ENCODE measurements at places on chromosomes 5 and 9.

DNA sequence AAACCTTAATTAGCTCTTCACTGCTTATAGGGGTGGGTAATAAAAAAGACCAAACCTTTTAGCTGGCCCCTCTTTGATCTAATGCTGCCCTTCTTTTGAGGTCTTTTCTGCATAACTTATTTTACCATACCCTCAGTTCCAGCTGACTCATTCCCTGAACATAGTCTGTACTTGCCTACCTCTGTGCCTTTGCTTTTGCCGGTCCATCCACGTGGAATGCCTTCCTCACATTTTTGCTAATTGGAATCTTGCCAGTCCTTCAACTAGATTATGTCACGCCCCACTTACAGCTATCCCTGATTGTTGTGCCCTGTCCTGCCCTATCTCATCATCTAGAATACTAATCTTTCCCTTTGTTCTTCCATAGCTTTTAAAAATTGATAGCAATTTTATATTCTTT is 44.2 kb downstream of the FAF2 start:
- DNase-seq, result peak; percentile 33

- DNase-seq, result no peak
Measured at GRCh38 chr9:108924466-108924865, 9.5 kb downstream of the ELP1 start.

GRCh38 chr5:167916261-167916691 is 375.2 kb upstream of the WWC1 start:
- DNase-seq, result peak; percentile 72

DNA sequence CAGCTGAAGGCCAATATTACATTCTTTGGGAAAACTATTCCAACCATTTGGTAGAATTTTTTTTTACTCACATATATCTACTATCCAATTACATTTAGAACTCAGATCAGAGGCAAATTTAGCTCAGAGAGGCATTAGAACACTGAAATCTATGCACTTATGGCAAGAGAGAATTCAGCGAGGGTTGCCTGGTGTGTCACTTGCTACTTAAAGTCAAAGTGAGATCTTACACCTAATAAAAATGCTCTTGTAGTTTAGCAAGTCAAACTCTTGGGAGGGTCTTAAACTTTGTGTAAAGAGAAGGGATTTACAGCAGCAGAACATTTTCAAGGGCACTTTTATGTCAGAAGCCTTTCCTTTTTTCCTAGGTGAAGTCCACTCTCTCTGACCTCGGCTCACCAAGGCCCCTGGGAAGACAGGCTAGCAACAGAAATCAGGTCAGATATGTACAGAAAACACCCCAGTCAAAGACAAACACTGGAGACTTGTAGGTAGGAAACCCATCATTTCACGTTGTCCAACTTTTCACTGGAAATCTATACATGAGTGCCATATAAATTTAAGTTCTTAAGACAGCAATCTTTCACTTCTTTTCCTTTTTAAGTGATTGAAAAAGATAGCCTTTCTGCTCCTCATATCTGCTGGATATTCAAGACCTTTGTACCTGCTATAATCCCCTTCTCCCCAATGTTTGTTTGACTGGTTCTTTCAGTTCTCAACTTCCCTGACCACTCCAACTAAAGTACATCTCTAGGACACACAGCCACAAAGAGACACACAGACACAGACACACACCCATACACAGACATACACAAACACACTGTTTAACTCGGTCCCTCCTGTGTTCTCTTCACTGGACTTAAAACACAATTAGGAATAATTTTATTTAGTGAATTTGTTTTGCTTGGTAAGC is 635.8 kb downstream of the PDE4D start:
- no peak for DNase-seq

- peak; percentile 64 for DNase-seq
Measured at GRCh38 chr5:173094012-173094661, 38.0 kb downstream of the CREBRF start.

GRCh38 chr9:91813176-91813795 is 136.7 kb downstream of the ROR2 start:
- DNase-seq, result no peak

- no peak for DNase-seq
Measured at GRCh38 chr5:169549453-169550100, 34.0 kb upstream of the SPDL1 start.

GRCh38 chr9:13324988-13325387 is 45.5 kb upstream of the MPDZ start:
- no peak for DNase-seq

Measured in fibroblast of skin of abdomen (primary cell).